ENCODE measurements at places on chromosomes 2 and 18.
A peak's percentile ranks its signal among the peaks of the same experiment; 100 is the strongest.

DNA sequence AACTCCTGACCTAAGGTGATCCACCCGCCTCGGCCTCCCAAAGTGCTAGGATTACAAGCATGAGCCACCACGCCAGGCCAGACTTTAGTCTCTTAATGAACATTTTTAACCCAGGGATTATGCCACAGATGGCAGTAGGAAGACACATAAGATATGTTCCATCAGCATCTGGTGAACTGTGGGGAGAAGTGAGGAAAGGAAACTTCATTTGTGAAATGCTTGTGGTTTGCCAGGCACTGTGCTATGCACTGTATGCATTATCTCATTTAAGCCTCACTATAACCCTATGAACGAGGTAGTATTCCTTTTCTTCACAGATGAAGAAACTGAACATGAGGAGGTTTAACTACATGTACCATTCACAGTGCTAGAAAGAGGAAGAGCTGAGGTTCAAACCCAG is 29.3 kb downstream of the PTRHD1 start:
- no peak for DNase-seq

DNA sequence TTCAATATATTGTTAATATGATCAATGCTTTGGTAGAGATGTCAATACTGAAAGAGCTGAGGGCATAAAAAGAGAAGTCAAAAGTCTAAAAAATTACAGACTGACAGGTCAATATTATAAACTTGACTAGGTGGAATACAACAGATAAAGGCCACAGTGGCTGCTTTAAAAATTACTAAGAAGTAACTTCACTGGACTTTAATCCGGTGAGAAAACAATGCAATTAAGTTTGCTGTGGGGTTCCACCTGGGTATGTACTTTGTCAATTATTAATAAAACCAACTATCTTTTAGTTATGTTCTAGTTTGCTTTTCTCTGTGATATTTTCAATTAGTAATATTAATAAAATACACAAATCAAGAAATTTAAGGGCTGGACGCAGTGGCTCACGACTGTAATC is 44.7 kb downstream of the RAPH1 start:
- DNase-seq: no peak

DNA sequence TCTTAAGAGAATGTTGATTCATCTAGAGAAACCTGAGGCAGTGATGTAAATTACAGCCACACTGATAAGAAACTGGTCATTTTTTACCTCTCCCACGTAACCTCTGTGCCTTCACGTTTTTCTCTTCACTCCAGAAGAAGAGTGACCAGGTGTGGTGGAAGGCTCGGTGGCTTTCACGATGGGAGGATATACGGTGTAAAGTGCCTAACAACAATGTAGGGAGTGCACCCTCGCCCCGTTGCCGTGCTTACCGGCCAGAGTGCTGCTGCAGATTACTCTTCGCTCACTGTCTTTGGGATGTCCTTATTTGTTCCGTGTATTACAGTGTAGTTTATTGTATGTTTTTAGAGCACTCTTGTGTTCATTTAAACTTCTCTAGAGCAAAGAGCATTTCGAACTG is 46.5 kb downstream of the NCK2 start:
- DNase-seq: no peak

GRCh38 chr2:22826703-22827102 is 558.3 kb upstream of the KLHL29 start:
- DNase-seq: no peak

DNA sequence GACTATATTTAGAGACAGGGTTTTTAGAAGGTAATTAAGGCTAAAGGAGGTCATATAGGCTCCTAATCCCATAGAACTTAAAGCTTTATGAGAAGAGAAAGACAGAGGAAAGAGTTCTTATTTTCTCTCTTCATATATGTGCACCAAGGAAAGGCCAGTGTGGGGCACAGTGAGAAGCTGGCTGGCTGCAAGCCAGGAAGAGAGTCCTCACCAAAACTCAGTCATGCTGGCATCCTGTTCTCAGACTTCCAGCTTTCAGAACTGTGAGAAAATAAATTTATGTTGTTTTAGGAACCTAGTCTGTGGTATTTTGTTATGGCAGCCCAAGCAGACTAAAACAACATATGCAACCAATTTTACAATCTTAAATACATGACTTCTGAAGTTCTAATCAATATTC is 31.5 kb upstream of the ATIC start:
- DNase-seq: no peak

- DNase-seq: no peak
These were observed 356.7 kb downstream of the TGIF1 start for GRCh38 chr18:3806656-3807055.

GRCh38 chr18:79068937-79069716 is at the start of gene ATP9B:
ATP9B (plus strand) TSS chr18:79069394; CDS start chr18:79069411, 17 bp downstream.
- peak; percentile 98 for DNase-seq

DNA sequence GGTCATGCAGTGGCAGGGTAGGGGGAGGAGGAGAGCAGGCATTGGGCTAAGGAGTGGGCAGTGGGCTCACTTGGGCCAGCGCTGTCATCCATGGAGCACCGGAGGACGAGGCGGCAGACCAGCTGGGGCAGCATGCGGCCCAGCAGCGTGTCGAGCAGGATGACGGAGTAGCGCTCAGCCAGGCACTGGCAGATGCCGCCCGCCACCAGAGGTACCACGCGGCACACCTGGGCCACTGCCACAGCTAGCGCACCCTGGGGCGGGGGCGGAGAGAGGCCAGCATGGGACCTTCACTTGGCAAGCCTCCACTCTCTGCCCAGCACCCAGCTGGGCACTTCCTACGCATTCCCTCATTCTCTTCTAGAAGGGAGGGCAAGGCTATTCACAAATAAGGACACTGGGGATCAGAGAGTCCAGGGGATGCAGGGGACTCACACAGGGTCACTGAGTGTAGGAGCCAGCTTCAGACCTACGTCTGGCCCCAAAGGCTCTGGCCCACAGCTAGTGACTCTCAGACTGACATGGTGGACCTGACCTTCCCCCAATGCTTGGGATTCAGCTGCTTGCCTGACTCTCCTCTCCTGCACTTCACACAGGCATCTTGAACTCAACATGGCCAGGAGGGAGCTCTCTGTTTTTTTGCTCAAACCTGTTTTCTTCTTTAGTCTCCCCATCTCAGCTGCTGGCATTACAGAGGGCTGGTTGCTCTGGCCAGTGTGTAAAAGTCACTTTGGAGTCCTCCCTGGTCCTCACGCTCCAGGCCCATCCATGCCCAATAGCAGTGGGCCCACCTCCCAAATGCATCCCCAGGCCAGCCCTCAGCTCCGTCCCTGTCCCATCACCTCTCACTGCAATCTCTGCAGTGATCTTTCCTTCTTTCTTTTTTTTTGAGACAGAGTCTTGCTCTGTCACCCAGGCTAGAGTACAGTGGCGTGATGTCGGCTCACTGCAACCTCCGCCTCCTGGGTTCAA is 4.1 kb downstream of the SFTPB start:
- DNase-seq: no peak

- DNase-seq: no peak
These were observed 3.4 kb downstream of the ARHGAP28 start for GRCh38 chr18:6732952-6733351.

DNA sequence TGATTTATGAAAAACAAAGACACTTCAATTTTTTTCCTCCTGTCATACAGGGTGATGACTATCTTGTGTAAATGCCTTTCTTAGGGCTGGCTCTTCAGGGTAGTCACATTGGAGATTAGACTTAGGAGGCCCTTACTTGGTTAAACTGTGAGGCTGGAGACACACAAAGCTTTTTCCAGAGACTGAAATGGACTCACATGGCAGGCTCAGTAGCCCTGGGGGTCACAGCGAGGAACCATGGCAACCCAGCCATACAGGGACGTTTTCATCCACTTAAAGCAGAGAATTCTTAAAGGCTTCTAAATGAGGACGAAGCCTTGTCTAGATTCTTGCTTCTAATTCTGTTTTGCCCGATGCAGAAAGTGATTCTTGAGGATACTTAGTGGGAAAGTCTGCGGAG is 57.3 kb upstream of the ZDBF2 start:
- DNase-seq: no peak

GRCh38 chr2:98807221-98807620 is 76.3 kb upstream of the MGAT4A start:
- no peak for DNase-seq

DNA sequence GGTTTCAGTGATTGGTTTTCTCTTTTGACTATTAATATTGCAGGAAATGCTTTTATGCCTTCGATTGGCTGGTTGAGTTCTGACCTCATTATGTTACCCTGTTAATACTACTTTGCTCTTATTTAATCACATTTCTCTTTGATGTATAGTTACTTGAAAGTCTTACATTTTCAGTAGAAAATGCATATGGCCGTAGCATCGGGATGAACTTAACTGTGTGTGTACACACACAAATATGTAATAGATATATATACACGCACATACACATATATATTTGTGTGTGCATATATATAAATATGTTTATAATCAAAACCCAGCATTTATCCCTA is 1.6 kb downstream of the EPC2 start:
- DNase-seq: no peak

DNA sequence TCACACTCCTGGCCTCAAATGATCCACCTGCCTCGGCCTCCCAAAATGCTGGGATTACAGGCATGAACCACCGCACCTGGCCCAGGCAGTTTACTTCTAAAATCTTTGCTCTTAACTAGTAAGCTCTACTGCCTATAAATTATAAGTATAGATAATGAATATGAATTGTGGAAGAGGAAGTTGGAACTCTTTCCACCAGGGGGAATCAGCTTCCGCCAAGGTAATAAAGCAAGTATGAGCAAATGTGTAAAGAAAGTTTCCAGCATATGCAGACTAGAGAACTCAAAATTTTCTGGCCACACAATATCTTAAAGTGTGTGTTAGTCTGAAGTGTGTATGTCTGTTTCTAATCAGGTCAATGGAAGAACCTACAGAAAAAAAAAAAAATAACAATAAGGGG is 68.1 kb downstream of the RMDN2 start:
- no peak for DNase-seq

DNA sequence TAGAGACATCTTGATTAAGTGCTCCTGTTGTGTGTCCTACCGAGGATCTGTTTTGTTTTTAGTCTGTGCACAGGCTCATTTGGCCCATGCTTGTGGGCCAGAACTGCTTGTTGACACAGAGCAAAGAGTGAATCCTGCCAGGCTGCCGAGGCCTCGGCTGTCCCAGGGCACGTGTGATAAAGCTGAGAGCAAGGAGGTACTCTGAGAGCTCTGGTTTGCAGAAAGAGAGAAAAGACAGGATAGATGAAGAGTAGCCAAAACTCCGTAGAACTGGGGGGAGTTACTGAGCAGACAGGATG is 175.1 kb downstream of the FAM210A start:
- DNase-seq: no peak

DNA sequence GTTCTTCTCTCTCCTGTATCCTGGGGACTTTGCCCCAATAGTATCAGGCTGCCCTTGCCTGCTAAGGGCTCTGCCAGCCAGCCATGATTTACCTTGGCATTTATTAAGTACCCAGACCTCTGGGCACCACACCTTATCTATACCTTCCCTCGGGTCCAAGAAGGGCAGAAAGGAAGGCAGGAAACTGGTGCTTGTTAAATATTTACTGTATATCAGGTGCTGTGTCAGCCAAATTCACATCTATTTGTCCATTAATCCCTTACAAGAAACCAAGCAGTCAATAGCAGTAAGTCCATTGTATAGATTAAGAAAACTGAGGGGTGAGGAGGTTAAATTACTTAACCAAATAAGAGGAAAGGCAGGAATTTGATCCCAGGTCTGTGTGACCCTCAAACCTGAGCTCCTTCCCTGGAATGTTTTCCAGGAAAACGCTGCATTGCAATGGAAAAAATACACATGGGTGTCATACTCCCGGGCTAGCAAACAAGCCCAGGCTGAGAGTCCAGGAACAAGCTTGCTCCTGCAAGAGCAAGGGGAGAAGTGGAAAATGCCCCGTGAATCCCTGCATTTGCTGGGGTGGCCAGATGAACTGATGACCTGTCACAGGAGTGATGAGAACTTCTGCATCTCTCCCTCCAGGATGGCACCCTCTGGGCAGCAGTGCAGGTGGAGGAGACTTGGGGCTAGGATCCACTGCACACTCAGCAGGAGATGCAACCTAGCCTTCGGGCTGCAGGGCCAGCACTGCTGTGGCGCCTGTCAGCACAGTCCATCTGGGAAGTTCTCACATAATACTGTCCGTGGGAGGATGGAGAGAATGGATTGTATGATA is 30.4 kb downstream of the CIB4 start:
- DNase-seq: no peak

DNA sequence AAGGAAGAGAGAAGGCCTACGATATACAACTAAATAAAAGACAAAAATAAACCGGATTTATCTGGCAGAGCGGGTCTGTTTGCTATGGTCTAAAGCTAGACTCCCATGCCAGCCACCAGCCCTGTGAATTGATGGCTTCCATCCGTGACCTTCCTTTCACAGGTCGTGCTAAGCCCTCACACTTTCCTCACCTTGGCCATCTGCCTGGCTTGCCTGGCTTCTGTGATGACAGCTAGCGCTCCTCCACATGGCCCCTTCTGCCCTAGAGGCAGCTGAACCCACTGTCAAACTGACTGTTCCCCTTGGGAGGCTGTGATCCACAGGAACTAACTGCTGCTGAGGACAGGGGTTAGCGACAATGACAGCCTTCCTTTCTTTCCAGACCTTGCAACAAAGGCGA is 32.5 kb downstream of the GAREM1 start:
- no peak for DNase-seq

- DNase-seq: no peak
These were observed 151.9 kb downstream of the CERS6 start for GRCh38 chr2:168607992-168608391.

DNA sequence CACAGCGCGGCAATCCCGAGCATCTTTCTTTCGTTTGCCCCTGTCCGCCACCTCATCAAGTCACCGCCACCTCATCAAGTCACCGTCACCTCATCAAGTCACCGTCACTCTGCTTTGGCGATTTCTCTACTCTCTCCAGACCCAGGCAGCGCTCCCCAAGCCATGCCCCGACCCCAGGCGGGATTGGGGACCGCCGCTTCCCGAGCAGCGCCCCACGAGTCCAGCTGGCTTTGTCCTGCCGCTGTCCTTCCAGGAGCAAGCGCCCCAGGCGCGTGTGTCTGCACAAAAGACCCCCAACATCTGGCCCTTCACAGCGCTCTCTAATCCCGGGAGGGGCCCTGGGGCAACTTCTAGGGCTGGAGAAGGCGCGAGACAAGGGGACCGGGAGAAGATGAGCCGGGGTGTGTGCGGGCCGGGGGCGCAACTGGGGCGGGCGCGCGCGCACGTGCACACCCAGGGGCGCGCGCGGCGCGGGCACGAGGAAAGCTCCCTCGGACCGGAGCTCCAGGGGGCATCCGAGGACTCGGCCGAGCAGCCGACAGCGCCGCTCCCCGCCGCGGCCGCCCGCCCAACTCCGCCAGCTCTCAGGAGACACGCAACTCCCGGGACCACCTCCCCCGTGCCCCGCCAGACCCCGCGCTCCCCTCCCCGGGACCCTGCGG is 633 bp upstream of the RNF152 start:
- DNase-seq: peak; percentile 3

- DNase-seq: no peak
These were observed 1247.8 kb upstream of the NXPH2 start for GRCh38 chr2:140027966-140028365.

DNA sequence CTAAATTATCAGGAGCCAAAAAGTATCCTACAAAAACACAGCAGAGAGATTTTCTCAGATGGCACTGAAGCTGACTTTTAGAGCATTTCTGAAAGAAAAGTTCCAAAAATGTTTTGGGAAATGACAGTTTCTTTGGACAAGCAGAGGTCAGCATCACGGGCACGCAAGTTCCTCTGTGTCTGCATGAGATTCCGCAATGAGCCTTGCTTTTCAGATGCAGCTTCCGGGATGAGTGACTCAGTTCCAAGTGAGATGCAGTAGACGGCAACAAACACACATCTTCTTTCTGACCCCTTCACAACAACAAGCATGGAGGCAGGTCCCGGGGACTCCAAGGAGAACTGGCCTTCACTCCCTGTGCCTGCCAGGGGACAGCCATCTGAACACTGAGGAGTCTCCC is 76.6 kb downstream of the EIPR1 start:
- no peak for DNase-seq

Measured in activated naive CD4-positive, alpha-beta T cell (primary cell).